ENCODE measurements at places on chromosomes 16 and 17.

DNA sequence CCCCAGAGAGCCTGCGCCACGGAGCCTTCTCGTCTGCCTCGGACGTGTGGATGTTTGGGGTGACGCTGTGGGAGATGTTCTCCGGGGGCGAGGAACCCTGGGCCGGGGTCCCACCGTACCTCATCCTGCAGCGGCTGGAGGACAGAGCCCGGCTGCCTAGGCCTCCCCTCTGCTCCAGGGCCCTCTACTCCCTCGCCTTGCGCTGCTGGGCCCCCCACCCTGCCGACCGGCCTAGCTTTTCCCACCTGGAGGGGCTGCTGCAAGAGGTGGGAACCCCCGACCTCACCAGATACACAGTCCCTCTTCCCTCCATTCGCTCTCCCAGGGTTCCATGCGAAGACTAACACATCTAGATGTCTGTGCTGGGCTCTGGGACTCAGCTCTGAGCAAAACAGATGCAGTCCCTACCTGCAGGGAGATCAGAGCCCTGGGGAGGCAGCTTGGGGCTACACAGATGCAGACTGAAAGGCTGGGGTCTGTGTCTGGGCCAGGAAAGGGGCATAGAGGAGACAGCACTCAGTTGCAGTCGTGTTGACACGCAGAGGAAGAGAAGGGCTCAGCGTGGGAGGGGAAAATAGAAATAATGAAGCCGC is 3.7 kb downstream of the TNK1 start:
- no peak for DNase-seq

- DNase-seq, result no peak
These were observed 12.6 kb upstream of the OR1F1 start for GRCh38 chr16:3175157-3176093.

GRCh38 chr17:81998691-81999438 is 21.4 kb downstream of the ASPSCR1 start:
- DNase-seq, result no peak

DNA sequence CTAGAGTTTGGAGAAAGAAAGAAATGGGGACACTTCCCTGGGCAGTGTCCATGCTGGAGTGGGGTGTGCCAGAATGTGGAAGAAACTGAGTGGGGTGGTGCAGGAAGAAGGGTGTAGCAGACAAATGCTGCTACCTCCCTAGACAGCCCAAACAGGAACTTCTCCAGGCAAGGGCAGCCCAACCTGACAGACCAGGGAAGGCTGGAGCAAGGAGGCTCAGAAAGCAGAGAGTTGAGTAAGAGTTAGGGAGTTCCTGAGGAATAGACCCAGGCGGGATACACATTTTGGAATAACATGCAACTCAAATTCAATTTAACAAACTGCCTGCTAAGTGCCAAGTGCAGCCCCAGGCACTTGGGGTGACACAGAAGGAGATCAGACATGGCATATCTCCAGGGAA is 1.0 kb upstream of the MYO18A start:
- DNase-seq, result no peak

DNA sequence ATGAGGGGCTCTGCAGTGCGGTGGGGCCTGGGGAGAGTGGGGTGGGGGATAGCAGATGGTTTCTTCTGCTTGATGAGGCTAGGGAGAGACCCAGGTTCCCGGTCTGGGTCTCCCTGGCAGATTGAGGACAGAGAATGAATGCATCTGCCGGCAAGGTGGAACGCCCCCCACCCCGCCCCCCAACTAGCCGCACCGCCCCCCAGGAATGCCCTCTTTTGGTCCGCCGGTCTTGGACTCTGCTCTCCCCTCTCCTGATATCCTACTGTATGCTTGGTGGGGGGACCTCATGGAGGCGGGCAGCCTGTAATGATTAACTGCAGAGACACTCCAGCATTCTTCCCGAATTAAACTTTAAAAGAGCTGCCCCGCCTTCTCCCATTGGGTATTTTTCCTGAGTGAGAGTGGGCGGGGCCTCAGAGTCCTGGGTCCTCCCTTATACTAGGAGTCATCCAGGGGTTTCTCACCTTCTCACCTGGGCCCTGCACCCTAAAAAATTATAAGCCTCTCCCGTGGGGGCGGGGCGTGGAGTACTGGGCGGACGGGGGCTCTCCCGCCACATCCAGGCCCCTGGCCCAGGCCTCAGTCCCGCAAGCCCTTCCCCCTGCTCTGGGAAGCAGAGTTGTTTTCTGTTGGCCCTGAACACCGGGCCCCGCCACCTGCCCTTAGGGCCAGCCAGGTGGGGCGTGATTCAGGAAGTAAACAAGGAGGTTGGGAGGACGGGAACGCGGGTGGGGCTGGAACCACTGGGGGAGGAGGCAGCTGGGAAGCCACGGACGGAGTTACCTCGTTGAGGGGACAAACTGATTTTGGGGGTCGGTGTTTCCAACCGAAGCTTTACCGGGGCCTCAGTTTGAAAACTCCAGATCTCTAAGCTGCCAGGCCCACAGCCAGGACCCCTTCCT is 1.5 kb downstream of the GRB7 start:
- no peak for DNase-seq

Data from hippocampal formation (tissue), 2 donors.